ENCODE measurements at places on chromosomes 2 and 18. TPM values are rescaled to one million over a fixed set of nuclear protein-coding genes. Genes with fewer than 3 reads are reported as not detected.

DNA sequence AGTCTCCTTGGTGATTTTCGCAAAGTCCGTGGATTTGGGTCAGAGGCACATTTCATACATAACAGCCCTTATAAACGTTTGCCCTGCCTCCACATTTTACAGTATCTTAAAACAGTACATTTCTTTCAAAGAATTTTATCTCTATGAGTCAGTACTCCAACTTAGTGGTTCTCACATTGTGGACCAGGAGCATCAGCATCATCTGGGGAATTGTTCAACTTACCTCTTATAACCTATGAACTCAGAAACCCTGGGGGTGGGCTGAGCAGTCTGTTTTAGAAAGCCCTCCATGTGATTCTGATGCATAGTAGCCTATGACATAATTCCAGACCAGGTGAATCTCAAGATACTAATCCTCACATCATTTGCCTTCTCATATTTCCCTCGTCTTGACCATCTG, 12.4 kb downstream of the SUPT7L start:
- no peak for DNase-seq

DNA sequence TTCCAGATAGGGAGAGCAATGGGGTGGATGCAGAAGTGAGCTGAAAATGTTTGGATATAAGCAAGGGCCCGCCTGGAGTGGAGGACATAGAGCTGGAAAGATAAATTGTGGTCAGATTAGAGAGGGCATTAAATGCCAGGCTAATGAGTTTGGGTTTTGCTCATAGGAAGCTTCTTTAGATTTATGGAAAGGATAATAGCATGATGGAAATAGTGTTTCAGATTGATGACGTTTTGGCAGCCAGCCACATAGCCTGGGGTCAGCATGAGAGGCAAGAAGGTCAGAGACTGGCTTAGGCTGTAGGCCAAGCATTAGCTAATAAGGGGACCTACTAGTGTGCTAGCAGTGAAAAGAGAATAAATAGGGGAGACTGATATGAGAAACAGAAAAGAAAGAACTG, 321.6 kb downstream of the STK39 start:
- no peak for DNase-seq

- no peak for DNase-seq
Observed at GRCh38 chr2:161414042-161415033, 1.8 kb upstream of the TBR1 start.

GRCh38 chr2:238420878-238421694, 5.6 kb upstream of the ASB1 start:
- DNase-seq = no peak

DNA sequence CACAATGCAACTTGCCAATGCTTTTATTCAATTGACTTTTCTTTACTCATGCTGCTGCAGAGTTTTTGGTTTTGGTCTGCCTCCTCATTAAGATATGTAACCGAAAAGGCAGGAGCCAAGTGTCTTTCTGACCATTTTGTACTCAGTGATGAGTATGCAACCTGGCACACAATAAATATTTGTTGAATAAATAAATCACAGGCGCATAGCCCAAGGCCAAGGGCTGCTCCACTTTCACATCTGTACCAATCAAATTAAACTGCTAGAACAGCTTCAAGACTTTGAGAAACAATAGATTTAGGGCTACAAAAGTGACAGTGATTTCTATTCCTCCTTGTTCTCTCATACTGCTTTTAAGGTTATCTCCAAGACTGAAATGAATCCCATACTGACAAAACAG, 828.2 kb downstream of the RNF144A start:
- DNase-seq = no peak

- no peak for DNase-seq
Observed at GRCh38 chr2:225282858-225283710, 116.4 kb upstream of the NYAP2 start.

GRCh38 chr2:159228081-159228581, 58.4 kb downstream of the WDSUB1 start:
- DNase-seq = no peak

- DNase-seq = no peak
Observed at GRCh38 chr2:124254621-124255020, 229.5 kb downstream of the CNTNAP5 start.

DNA sequence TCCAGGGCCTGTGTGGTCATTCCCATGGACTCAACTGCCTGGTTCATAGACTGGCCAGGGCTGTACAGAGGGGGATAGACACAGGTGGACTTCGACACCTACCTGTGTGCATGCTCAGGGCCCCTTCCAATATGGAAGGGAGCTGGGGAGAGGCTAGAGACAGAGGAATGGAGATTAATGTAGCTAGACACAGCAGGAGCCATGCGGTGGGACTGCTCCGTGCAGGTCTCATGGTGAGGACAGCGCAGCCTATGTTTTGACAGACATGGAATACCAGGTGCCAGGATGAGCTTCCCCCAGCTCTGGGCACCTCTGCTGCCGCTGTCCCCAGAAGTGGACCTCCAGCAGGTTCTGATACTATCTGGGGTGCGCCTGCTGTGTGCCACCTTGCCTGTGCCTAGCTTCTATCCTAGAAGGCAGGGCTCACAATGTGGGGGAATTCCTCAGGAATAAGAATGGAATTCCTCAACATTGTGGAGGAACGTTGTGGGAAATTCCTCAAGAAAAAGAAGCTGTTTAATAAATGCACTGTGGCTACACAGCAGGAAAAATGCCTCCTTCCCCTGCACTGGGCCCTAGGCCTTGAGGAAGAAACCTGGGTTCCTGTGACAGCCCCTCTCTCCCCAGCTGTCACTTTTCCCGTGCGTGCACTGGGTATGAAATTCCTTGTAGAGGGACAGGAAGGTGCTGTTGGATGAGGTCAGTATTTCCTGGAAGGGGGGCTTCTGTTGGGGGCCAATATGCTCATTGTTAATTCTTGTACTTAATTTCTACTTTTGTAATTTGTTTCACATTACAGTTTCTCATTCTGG, 7.3 kb downstream of the IL1R1 start:
- DNase-seq = no peak

DNA sequence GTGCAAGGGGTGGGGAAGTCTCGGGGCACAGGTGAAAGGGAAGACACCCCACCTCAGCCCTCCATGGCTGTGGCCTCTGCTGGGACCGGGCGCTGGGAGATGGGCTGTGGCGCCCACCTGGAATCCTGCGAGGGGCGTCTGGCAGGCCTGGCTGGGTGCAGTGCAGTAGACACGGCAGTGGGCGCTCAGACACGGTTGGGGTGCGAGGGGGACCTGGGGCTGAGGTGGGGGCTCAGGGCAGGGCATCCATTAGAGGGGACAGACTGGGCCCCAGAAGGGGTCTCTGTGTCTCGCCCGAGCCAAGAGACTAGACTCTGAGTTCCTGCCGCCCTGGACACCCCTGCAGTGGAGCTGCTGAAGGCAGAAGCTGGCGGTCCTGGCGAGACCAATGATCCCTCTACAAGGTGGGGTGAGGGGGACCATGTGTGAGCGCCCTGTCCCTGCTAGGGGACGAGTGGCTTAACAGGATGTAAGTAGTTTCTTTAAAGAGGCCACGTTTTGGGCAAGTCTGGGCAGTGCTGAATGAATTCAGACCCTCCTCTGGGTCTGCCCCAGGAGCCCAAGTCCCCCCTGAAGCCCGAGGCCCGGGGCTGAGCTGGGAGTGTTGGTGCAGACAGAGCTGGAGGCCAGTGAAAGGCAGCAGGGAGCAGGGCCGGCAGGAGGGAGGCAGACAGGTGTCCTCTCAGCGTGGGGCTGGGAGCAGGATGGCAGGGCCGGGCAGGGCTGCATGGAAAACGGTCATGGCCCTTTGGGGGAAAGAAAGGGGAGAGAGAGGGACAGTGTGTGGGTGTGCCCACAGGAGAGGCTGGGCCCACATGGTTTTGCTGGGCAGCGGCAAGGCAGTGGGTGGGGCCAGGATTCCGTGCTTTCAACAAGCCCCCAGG, 57.2 kb downstream of the HS6ST1 start:
- DNase-seq = no peak

DNA sequence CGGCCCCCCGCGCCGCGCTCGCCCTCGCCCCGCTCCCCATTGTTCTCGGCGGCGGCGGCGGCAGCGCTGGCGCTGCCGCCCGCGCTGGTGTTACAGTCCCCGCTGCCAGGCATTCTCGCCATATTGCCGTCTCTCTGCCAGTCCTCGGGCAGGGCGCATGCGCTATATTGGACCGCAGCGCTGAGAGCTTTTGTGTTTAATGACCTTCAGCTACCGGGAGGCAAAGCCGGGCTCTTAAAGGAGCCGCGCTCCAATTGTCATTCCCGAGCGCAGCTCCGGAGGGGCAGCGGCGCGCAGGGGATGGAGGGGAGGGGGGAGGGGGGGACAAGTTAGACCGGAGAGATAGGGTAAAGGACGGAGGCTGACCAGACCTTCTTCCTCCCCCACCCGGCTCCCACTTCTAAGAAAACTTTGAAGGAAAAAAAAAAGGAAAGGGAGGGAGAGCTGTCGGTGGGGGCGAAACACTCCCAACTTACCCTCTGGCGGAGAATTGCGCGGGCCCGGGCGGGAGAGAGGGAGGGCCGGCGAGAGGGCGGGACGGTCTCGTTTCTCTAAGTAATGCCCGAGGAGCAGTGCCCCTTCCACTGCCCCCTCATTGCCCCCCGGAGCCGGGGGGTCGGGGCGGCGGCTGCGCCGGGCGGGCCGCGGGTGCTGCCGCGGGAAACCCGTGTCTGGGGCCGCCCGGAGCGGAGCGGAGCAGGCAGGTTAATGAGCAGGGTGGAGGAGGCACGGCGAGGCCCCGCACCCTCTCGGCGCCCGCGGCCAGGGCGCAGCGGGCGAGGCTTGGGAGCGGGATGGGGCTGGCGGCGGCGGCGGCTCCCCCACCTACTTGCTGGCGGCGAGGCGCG, at the start of gene KCTD1:
TSS of gene KCTD1 (minus strand) at position 139 of the 848 bp plus-strand sequence. CDS start at position 122, 17 bp downstream.
- DNase-seq = peak; percentile 79

PLGLB1 gene
- 0.74 TPM for total RNA-seq

VIL1 gene
- total RNA-seq = not detected

ASXL2 gene
- 39.6 TPM for total RNA-seq

Data from activated naive CD8-positive, alpha-beta T cell treated with anti-CD3 and anti-CD28 coated beads for 36 hours (primary cell).